ENCODE measurements at places on chromosomes 1 and 21.

DNA sequence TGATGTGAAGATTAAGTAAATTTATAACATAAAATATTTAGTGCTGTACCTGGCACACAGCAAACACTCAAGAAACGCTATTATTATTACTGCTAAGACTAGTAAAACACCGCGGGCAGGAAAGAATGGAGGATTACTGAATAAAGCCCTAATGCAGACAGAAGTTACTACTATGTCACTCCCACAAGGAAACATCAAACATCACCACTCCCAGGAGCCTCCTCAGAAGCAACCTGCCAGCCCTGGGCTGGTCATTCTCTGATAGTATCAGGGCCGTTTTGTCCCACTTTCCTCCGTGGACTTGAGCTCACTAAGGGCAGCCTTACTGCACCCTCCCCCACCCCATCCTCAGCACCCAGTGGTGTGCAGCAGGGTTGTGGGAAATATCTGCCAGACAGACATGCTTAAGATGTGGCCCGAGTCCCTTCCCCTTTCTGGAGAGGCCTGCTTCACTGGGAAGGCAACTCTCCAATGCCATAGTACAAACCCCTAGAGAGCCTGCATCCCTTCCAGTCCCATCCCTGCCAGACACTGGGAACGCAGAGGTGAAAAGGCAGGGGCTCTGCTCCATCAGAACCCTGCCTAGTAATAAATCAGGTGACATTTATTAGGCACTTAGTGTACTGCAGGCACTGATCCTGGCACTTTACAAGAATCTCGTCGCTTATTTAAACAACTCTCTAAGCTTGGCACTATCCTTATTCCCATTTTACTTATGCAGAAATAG is 41.7 kb upstream of the ECE1 start:
- no peak for DNase-seq

- DNase-seq = peak; percentile 63
These were observed 55.3 kb downstream of the NME7 start for GRCh38 chr1:169312084-169312954.

GRCh38 chr1:52636721-52637695 is 4.0 kb downstream of the SHISAL2A start:
- no peak for DNase-seq

GRCh38 chr1:3369446-3370076 is 84.9 kb upstream of the ARHGEF16 start:
- DNase-seq = no peak

- peak; percentile 20 for DNase-seq
These were observed 32.9 kb downstream of the GPA33 start for GRCh38 chr1:167057241-167057688.

- no peak for DNase-seq
These were observed 54.1 kb downstream of the LUZP1 start for GRCh38 chr1:23114424-23115079.

DNA sequence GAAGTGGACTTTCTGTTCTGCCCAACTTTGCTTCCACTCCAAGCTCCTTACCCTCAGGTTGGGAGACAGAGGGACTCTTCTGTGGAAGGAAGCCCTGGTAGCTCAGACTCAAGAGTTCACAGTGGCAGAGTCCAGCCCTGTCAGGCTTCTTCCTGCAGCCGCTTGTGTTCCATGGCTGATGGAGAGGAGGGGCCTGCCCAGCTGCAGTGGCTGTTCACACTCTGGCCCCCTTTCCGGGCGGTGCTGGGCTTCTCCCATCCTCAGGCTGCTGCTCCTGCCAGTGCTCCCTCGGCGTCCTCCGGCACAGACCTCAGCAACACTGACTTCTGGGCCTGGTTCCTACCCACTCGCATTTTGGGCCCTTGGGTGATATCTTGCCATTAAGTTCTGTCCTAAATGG is 4.0 kb downstream of the KRTAP10-1 start:
- no peak for DNase-seq

DNA sequence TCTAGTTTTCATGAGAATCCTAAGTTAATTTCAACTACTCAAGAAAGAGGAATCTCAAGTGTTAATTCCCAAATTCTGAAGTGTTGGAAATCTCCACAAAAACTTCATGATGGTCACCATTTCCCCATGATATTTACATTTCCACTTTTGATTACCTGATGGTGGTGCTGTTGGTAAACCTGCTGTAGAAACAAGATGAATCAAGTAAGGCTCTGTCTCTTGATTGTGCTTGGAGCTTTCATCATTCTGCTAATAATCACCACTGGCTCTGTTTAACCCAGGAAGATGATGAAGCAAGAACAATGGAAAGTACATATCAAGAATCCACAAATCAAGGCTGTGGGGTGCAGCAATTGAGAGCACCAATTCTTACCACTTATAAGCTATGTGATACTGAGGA is 77.8 kb downstream of the C4BPA start:
- DNase-seq = no peak

DNA sequence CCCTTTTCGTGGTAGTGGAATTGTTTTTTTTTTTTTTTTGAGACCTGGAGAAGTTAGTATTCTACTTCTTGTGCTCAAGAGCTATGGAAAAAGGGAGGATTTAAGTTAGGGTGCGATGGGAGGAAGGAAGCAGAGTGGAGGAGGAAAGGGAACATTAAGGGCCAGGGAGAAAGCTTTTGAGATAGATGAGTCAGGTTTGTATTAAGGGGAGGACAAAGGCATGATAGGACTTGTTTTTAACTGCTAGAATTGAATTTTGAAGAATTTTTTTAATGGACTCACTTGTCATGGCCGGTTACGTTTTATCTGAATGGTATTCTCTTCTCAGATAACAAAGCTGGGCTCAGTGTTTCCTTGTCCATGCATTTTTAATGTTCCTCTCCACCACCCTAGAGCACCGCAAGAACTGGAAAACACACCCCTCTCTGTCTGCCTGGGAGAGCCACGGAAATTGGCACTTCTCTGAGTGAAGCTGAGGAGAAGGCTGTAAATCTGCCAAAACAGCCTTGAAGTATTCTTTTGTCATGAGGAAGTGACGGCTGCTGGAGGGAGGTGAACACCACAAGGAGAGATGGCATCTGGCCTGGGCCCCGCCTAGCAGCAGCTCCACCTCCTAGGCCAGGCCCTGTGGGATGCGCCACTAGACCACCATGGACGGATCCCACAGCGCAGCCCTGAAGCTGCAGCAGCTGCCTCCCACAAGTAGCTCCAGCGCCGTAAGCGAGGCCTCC is 3.5 kb downstream of the NIPAL3 start:
- peak; percentile 25 for DNase-seq

DNA sequence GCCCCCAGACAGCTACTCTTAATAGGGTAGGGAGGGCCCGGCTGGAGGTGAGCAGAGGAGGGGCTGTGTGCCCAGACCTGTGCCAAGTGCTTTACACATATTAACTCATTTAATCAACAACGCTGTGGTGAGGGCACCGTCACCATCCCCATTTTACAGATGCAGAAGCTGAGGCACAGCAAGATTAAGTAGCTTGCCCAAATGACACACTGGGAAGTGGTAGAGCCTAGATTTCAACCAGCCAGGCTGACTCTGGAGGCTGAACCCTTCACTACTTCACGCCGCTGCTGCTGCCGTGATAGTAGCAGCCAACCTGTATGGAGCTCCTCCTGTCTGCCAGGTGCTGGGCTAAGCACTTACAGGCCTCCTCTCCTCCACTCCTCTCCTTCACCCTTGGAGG is 127.2 kb downstream of the PTPRU start:
- DNase-seq = no peak

DNA sequence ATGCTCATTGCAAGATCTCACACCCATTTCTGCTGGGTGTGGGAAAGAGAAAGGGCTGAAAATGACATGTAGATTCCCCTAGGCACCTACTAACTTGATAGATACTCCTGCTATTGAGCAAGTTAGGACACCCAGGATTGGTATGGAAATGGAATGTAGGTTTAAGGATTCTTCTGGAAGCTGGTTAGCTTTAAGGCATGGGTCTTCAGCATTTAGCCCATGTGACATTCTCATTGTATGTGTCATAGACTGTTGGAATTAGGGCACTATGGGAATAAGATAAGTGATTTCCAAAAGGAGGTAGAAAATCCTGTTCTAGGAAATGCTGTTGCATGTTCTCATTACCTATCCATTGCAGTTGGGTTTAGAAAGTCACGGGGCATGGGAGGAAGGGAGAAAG is 76.2 kb downstream of the DISC1 start:
- no peak for DNase-seq

DNA sequence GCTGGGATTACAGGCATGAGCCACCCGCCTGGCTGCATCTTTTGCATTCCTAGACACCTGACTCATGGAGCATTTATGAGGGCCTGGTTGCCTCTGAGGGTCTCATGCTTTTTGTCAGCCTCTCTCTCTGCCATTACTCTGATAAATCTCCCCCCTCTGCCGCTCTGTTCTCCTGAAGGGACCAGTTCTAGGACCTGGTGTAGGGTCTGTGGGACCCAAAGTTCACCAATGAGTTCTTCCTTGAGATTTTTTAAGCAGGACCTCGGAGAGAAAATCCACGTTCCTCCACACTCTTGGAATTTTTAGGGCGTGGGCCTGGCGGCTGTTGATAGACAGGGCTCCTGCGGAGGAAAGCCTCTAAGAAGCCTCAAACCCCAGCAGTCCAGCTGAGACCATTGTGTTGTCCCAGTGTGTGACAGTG is 91.9 kb upstream of the ERRFI1 start:
- peak; percentile 57 for DNase-seq

DNA sequence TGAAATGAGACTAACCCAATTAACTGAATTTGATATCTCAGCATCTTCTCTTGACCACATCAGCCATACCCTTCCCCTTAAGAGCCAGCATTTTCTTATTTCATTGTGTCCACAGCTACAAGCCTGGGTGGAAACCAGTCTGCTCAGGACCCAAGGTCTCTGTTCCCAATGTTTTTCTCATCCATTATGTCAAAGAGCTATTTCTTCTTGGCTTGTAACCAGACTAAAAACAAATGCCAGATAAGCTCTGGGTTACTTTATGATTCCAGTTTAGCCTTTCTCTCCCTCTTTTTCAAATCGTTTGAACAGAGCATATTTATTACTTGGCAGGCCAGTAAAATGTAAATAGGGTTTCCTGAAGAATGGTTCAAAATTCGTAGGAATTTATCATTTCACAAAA is 109.3 kb upstream of the SPATA6 start:
- no peak for DNase-seq

DNA sequence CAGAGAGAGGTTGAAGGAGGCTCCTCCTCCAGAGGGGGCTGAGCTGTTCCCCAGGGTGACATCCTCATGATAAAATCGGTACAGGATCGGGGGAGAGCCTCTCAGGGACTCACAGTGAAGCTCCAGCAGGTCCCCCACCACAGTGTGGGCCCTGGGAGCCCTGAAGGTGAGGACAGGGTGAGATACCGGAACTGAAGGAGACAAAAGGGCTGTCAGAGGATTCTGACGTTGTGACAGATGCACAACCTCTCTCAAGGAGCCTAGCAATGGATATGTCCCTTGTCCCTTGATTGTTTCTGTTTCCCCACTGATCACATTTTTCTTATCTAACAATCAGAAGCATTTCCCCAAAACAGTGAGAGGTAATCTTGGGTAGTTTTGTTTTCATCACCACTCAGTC is 5.2 kb downstream of the FCRL3 start:
- DNase-seq = no peak

DNA sequence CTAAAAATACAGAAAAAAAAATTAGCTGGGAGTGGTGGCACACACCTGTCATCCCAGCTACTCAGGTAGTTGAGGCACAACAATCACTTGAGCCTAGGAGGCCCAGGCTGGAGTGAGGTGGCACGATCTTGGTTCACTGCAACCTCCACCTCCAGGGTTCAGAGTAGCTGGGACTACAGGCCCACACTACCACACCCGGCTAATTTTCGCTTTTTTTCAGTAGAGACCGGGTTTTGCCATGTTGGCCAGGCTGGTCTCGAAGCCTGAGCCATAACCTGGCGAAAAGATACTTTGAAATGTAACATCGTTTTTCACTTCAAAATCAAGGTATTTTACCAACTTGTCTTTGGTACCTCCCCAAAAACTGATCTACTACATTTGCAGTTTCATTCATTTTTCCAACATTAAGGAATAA is 6.1 kb downstream of the GAS5 start:
- DNase-seq = peak; percentile 7

DNA sequence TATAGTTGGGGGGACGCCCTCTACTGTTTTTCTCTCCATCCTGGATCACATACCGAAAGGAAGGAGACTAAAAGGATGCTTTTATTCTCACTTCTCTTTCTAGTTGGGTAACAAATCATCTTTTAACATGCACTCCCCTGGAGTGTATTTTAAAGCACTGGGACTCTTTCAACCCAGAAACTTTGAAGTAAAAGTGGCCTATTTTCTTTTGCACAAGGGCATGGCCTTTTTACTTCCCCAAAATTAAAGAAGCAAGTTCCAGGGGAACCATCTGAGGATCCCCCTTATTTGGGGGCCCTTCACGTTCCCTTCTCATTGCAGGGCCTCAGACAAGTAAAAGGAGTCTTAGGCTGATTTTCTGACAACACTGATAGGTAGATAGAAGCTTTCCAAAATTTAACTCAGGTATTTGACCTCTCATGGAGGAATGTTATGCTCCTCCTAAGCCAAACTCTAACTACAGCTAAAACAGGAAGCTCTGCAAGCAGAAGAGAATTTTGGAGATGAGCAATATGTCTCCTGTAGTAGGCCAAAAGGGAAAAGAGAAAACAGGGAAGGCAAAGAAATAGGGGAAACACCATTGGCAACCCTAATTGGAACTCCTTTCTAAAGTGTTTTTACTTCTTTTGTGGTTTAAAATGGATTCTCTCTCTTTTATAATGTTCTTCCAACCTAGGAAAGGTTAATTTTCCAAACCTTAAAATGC is 8.9 kb upstream of the CD46 start:
- no peak for DNase-seq

- DNase-seq = no peak
These were observed 493 bp downstream of the SPSB1 start for GRCh38 chr1:9293241-9293532.

GRCh38 chr1:55204997-55205396 is 10.2 kb downstream of the USP24 start:
- no peak for DNase-seq

DNA sequence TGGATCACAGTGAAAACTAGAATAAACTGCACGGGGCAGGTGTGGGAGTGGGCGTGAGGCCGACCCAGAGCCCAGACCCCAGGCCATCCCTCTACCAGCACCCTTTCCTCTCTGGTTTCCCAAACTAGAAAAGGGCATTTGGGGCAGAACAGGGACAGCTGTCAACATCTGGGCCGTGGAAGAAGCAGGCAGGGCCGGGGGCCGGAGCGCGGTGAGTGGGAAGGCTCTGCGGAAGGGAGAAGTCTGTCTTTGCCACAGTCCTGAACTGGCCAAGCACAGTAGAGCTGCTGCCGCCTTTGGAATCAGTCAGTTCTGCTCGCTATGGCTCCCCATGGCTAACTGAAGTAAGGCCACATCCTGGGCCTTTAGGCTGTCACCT is 6.6 kb downstream of the CCDC24 start:
- no peak for DNase-seq

DNA sequence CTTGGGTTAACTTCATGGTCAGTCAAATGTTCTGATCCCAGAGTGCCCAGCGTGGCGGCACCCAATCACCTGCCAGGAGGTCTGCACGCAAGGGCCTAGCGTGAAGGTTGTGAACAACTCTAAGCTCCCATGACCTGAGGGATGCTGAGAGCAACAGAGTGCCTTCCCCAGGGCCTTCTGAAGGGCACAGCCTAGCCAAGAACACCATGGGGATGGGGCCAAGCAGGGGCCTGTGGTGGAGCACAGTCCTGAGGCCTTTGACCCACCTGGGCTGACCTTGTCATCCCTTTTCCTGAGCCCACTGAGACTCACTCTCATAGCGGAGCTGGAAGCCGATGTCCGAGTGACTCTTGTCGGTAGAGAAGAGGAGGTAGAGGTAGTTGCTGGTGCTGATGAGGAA is 138.8 kb upstream of the HMGB4 start:
- no peak for DNase-seq

- peak; percentile 79 for DNase-seq
These were observed 5.0 kb downstream of the PRELP start for GRCh38 chr1:203480525-203481084.

GRCh38 chr1:231235526-231236207 is 5.3 kb upstream of the GNPAT start:
- no peak for DNase-seq

Data from LoVo (cell line).